AG10803 (cell line): ENCODE measurements at places on chromosomes 7 and 10.

GRCh38 chr10:127576740-127577161, 27.6 kb downstream of the NPS start:
- DNase-seq = no peak

DNA sequence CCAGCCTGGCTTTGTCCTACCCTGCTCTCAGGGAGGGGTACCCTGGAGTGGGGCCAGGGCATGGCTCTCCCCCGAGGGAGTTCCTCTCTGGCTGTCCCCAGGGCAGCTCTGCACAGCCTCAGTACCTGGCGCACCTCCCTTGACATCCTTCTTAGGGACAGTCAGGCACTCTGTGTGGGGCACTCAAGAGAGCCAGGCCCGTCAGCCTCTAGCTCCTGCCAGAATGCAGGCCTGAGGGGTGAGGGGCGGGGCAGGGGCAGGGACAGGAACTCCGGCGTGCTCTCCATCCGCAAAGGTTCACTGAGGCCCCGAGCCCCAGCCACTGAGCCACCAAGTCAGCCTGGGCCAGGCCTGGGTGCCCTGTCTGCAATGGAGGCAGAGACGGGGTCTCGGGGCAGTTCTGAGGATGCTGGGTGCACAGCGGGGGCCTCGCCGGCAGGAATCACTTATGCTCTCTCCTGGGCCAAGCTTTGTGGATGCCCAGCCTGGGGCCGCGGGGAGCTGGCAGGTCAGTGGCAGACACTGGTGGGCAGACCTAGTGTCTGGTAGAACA, 10.1 kb downstream of the LIMK1 start:
- DNase-seq = no peak

GRCh38 chr10:62749093-62749683, 55.3 kb upstream of the ADO start:
- DNase-seq = no peak

GRCh38 chr7:31104361-31105255, 52.5 kb downstream of the ADCYAP1R1 start:
- no peak for DNase-seq

DNA sequence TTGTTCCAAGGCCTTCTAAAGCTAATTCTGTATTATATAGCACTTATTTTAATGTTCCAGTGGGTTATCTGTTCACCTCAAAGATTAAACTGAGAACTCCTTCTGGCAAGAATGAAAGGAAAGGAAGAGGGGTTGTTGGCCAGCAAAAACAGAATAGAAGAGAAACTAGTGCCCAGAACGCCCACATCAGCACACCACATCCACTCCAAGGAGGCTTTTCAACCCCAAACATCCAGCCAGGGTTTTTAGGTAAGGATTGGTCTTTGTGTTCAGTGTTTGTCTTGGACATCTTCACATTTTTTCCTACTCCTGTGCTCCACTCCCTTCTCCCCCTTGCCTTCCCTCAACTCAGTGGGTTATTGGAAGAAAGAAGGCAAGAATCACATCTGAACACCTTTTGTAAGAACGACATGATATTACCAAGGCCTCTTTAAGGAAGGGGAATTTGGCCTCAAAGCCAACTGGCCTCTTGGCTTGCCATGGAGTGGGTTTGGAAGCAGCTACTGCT, 55.8 kb downstream of the BICC1 start:
- DNase-seq = no peak
